T-helper 1 cell (primary cell): ENCODE measurements at places on chromosomes 3 and 15.

- DNase-seq = no peak
Observed at GRCh38 chr15:48557335-48557734, 88.2 kb downstream of the FBN1 start.

DNA sequence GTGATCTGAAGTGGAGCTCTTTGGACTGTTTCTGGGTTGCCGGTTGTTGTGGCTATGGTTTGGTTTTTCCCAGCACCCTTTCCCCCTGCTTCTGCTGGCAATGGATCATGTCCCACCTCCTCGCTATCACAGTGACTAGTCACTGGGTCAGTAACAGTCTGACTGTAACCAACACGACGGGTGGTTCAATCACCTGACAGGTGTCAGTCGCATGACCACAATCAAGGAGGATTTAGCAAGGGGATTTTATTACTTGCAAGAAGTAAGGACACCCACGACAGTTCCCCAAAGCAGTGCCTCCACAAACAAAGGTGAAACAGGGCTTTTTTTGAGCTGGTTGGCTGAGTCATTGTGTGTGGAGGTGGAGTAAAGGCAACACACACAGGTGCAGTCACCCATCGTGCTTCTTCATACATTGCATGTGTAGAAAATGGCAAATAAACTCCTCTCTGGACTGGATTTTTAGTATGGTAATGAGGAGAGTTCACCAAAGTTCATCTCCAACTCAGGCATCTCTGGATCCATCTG is 58.8 kb upstream of the FAM3D start:
- no peak for DNase-seq

GRCh38 chr15:71530116-71530515 is 280.2 kb upstream of the NR2E3 start:
- no peak for DNase-seq

- DNase-seq = no peak
Observed at GRCh38 chr3:155553780-155554179, 191.1 kb downstream of the PLCH1 start.

DNA sequence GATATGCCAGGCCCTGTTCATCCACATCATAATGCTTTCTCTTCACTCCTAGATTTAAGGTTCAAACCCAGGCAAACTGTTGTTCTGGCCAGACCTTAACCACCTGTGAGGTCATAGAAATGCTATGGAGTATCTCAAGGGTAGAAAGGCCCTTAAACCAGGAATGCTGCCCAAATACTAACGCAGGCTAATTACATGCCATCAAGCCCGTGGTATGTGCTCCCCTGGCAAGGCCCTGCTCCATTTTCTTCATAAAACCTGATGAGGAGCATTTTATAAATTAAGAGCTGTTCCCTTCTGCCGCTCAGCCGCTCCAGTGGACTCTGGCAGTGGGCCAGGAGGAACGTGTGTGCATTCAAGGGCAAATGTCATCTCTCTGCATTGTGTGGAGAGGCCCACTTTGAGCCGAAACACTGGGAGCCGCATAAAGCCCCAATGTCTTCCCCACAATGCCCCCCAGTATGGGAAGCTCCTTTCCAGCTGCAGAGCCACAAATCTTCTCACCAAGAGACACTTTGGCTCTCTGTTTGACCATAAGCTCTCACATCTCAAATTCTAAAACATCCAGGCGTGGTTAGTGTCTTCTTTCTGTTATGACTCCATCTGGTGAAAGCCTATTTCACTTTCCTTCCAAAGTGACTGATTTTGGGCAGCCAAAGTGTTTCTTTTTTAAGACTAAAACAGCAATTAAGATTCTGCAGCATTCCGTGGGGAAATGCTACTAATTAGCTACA is 210.8 kb upstream of the NR2E3 start:
- DNase-seq = no peak

- DNase-seq = no peak
Observed at GRCh38 chr3:195156286-195156890, 114.6 kb downstream of the XXYLT1 start.

DNA sequence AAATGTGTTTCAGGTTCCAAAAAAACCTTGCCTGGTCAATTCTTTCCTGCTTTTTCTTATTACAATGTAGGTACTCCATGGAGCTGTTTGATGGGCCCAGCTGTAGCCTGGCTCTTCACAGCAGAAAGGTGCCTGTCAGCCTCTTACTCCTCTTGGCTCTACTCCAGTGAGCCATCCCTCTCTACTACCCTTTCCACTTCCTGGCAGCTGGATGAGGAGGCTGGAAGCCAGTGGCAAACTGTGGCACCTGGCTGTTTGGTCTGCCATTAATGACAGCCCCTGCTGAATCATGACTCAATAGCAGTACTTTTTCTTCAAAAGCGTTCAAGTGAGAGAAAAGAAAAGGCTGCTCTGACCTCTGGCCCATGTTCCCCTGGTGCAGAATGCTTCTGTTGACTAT is 618.1 kb downstream of the PYDC2 start:
- no peak for DNase-seq

DNA sequence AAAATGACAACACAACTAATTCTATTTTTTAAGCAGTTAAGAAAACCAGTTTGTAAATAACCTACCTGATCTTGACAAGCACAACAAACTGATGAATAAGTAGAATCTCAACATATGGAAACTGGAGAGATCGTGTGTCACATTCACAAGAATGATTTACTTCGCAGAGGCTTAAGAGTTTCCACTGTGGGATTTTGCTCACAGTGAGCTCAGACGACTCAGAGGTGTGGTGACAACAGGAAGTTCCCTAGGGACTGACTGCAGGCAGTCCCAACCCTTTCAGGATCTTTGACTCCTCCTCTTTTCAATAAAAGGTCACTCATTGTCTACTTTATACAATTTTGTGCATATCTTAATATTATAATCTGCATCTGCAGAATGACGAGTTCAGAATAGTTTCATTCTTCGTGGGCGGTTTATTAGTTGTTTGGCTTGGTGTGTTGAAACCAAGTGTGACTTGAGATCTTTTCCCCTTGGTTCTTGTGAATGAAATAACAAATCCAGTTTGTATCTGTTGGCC is at the start of gene LIPH:
LIPH (minus strand) TSS at position 231 of the 520 bp plus-strand sequence; CDS start at position 114, 117 bp downstream.
- no peak for DNase-seq

DNA sequence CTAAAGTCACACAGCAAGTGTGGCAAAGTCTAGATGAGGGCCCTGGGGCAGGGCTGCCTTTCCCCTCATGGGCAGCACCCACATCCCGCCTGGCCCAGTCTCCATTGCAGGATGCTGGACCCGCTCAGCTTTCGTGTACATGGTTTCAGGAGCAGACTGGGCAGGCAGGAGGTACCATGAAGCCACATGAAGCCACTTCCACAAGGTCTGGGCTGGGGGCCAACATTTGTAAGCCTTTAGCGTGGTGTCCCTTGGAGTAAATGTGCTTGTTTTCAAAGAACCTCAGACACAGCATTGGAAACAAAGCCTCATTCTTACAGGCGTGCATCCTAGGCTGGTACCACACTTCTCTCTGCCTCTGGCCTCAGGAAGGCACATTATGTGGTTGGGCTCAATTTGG is 34.5 kb downstream of the UMPS start:
- DNase-seq = no peak

- DNase-seq = no peak
Observed at GRCh38 chr3:126155280-126155640, 25.1 kb downstream of the ALDH1L1 start.

GRCh38 chr3:50470658-50471057 is 32.8 kb downstream of the CACNA2D2 start:
- no peak for DNase-seq

- no peak for DNase-seq
Observed at GRCh38 chr3:148606979-148607378, 90.7 kb upstream of the AGTR1 start.

DNA sequence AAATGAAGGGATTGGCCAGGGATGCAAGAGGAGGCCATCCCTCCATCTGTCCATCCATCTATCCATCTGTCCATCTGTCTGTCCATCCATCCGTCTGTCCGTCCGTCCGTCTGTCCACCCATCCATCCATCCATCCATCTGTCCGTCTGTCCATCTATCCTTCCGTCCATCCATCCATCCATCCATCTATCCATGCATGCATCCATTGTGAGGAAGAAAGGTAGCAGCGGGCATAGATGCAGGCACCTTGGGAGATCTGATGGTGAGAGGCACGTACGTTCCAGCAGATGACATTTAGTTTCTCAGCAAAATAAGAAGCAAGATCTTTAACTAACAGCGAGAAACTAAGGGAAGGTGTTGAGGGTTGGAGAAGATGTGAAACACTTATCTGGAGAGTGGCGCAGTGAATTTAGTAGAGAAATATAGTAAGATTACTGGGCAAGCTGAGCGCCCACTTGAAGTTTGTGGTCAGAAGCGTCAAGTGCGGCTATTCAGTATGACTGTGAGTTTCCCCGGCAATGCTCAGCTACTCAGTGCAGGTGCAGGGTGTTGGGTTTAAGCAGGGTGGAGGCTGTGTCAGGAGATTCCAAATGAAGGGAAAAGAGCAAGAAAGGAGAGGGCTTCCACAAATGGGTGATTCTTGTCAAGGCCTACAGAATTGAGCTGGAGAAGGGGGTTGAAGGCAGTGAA is 22.4 kb upstream of the SRP14 start:
- DNase-seq = no peak

GRCh38 chr3:179091113-179091512 is 19.5 kb upstream of the ZMAT3 start:
- DNase-seq = no peak

GRCh38 chr15:44275150-44275830 is 13.2 kb upstream of the GOLM2 start:
- no peak for DNase-seq

DNA sequence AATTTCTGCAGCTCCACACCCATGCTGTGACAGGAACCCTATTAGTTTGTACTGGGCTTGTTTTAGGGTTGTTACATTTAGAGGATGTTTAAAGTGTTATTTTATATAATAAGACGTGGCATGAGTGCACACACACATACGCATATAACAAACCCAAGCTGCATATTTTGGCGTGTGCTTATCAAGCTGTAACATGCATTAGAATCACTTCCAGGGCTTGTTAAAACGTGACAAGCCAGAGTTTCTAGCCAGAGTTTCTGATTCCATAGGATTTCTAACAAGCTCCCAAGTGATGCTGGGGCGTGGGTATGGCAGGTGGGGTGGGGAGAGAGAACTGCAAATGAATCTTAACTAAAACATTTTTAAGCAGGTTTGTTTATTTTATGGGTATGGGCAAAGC is 17.4 kb downstream of the ONECUT1 start:
- DNase-seq = no peak

- no peak for DNase-seq
Observed at GRCh38 chr3:19543212-19543841, 390.7 kb downstream of the EFHB start.

DNA sequence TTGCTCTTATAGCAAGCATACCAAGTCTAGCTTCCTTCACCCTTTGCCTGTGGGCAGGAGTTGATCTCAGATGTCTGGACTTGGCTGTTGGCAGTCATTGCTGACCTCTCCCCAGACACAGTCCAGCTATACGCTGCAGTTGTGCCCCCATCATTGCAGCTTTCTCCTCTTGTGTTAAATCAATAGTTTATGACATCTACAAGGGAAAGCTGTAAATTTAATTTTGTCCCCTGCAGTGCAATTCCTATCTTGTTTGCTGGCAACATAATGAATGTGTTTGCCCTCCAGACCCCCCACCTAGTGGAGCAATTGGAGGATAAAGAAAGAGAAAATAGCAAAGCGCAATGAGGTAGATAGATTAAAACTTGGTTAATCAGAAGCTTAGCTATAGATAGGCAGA is 280.2 kb downstream of the LSAMP start:
- no peak for DNase-seq

DNA sequence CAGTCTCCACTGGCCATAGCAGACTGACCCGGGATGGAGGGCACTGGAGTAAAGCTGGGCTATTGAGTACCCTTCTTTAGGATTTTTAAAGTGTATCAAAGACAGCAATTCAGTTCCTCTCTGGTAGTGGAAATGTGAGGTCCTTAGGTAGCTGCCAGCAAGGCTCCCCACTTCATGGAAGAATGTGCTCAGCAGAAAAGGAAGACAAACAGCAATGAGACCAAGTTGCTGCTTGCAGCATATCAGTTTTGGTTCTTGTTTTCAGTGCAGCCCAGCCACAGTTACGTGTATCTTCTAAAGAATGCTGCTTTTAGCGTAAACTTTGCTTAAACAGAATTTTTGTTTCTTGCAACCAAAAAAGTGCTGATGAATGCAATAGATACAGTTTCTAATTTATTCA is 374.0 kb upstream of the CBLB start:
- DNase-seq = no peak

GRCh38 chr3:193996221-193996620 is 139.7 kb upstream of the HES1 start:
- no peak for DNase-seq

GRCh38 chr3:107313711-107314110 is 63.5 kb upstream of the CCDC54 start:
- no peak for DNase-seq

GRCh38 chr3:67018789-67019526 is 20.9 kb downstream of the KBTBD8 start:
- no peak for DNase-seq

DNA sequence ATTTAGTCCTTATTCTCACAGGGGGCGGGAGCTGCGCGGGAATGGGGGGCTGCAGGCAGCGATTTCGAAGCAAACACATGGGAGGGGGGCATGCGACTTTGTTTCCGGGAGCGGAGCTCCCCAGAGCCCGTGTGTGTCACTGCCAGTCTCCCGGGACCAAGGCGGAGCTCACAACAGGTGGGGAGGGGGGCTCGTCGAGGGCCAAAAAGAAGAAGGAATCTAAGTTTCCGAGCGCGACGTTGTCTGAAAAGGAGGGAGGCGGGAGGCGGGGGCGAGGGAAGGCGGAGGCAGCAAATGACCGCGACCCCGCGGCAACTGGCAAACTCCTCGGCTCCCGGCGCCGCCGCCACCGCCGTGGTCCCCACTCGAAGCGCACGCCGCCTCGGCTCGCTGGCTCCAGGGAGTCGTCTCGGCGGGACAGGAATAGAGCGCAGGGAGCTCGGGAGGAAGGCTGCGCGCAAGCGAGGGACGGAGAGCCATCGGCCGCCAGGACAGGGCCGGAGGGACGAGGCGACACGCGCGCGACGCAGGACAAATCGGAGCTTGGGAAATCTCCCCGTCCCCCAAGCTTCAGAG is 1.4 kb downstream of the FOXP1 start:
- peak; percentile 26 for DNase-seq

DNA sequence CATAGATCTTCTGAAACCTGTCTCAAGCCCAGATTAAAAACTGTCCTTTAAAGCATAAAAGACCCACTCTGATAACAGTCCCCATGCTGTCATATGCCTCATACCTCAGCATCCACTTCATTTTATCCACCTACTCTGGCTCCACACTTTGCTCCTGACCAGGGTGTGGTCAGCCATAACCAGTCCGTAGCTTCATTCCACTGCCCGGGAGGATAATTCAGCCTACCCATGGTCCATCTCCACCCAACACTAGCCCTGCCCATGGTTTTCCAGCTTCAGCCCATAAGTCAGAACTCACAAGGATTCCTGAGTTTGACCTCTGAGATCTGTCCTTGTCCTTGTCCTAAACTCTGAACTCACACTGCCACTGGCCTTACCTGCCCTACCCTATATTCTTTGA is 262.1 kb upstream of the MANF start:
- no peak for DNase-seq

GRCh38 chr3:44761101-44761423 is 357 bp downstream of the KIAA1143 start:
- DNase-seq = no peak

GRCh38 chr15:41506796-41507341 is 6.8 kb downstream of the LTK start:
- DNase-seq = no peak

- no peak for DNase-seq
Observed at GRCh38 chr3:43695863-43696262, 5.1 kb downstream of the ABHD5 start.
